ENCODE measurements at places on chromosomes 6 and 20.

GRCh38 chr6:141938664-141939063 lies 194.1 kb upstream of the GJE1 start:
- DNase-seq: no peak

GRCh38 chr20:32204205-32205109 lies 3.1 kb downstream of the PLAGL2 start:
- no peak for DNase-seq

GRCh38 chr20:38805958-38806854 lies 709 bp downstream of the PPP1R16B start:
- DNase-seq: no peak

DNA sequence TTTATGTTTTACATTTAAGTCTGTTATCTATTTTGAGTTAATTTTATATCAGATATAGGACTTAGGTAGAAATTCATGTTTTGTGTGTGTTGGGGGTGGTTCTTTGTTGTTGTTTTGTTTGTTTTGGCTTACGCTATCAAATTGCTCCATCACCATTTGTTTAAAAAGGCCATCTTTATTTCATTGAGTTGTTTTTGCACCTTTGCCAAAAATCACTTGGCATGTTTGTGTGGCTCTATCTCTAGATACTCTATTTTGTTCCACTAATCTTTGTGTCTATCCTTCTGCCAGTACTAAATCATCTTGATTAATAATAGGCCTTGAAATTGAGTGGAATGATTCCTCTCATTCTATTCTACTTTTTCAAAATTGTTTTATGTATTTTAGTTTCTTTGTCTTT lies 7.4 kb downstream of the CYP39A1 start:
- no peak for DNase-seq

DNA sequence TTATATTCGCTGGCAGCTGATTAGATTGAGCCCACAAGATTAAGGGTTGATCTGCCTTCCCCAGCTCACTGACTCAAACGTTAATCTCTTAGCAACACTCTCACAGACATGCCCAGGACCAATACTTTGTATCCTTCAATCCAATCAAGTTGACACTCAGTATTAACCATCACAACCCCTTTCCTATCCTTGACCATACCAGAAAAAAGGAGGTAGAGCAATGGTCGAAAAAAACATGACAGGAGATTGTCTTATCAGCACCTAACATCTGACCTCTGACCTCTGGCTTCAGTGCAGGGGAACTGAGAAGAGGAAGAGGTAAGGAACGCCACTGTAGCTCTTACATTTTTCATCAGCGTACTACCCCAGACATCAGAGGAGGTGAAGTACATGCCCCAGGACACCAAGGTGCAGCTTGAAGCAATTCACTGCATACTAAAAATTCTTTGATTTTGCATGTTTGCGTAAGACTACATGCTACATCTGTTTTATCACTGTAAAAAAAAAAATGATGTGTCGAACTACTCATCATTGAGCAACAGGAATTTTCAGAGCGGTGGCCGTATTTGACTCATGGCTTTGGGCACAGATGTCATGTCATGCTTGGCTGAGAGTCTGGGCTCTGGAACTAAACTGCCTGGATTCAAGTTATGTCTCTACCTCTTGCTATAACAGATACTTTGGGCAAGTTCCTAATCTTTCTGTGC lies 188.0 kb upstream of the TAB2 start:
- DNase-seq: no peak

DNA sequence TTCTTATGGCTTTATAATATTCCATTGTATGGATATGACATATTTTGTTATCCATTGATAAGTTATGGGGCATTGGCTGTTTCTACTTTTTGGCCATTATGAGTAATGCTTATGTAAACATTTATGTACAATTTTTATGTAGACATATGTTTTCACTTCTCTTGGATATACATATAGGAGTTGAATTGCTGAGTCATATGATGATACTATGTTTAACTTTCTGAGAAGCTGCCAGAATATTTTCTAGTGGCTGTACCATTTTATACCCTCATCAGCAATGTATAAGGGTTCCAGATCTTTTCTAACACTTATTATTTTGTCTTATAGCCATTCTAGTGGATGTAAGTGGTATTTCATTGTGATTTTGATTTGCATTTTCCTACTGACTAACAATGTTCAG lies 23.1 kb downstream of the OTOR start:
- no peak for DNase-seq

DNA sequence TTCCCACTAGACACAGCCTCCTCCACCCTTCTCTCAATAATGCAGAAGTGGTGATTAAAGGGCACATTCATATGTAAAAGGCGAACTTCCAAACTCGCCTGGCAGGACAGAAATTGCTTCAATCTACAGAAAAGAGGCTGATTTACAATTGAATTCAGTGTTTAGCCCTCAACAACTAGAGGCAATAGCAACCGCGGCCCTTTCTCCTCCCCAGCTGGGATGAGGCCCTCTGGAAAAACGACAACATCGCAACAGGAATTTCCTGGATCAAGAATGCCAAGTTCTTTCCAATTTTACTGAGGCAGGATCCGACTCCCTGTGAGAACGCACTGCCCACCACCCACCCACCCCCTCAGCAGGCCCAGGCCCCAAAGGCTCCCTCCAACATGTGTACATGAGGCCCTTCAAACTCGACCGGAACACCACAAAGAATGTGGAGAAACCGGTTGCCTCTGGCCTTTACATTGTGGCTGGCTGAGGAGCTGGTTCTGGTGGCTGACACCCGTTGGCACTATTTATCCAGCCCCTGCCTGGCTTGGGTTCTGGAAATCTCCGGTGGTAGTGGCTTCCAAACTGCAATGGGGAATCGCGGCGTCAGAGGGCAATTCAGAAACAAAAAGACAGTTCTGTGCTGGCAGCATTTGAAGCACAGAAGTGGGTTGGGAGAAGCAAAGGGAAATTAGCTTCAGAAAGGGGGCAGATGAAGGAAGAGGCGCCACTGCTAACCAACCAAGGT lies 36.8 kb downstream of the ZMYND8 start:
- no peak for DNase-seq

DNA sequence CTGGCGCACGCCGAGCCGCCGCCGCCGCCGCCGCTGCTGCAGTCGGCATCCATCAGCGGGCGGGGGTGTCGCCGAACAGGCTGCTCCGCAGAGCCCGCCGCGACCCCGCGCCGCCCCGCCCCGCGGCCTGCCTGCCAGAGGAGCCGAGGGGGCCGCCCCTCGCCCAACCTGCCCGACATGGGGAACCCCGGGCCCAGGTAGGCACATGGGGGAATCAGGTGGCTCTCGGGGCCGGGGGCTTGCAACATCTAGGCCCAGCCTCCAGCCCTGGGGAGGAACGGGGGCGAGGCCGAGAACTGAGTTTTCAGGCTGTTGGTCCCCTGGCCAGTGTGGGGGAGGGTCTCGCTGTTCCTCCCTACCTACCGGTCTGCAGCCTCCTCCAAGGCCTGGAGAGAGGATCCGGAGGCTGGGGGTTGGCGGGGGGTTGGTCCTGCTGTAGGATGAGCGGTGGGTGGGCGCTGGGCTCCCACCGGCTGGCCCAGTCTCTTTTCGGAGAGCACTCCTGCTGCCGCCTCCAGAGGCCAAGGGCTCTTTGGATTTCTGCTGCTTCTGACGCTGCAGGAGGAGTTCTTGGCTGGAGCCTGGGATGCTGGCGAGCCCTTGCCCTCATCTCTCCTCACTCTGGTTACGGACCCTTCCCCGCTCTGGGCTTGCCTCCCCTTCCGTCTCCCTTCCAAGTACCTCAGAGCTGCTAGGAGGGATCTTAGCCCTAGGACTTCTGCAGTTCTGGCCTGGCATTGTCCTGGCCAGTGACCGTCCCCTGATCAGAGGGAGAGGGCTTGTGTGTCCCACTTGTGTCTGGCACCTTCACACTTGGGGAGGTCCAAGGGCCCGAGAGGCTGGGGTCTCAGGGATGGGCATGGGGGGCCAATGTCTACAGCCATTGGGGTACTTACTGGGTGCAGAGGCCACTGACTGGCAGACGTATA lies at the start of gene EPB41L1:
TSS of gene EPB41L1 (plus strand) at position 41 of the 929 bp plus-strand sequence. CDS start 19,038 bp downstream, outside the sequence.
- DNase-seq: no peak

GRCh38 chr20:48541581-48542071 lies 286.2 kb downstream of the PREX1 start:
- DNase-seq: no peak

DNA sequence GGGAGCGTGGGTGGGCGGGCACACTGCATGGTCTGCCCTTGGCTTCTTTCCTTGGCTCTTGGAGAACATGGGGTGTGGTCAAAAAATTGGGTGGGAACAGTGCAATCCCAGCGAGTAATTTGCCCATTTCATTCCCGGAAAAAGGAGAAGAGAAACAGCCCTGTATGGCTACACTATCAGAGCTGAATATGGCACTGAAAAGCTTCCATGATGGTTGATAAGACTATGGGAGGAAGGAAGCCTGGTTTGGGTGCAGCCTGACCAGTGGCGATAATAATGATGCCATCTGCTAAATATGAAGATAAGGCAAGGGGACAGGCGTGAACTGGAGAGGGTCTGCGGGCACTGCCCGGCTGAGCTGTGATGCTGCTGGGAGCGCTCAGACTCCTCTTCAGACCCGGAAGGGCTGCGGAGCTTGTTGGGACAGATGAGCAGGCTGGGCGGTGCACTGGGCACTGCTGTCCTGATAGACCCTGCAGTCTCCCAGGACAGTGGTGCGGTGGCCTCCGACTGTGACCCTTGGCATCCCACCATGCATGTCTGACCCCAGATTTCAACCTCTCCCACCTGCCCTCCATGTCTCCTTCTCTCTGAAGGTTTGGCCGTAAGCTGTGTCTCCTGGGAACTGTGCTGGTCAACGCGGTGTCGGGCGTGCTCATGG lies 10.2 kb downstream of the SLC22A1 start:
- DNase-seq: no peak
